Activated naive CD4-positive, alpha-beta T cell treated with anti-CD3 and anti-CD28 coated beads, Interleukin-2, amount 50 U/mL, for 72 hours (primary cell): ENCODE measurements at places on chromosomes 2 and 18. TPM values are rescaled to one million over a fixed set of nuclear protein-coding genes. Genes with fewer than 3 reads are reported as not detected.

C2orf80 gene
- not detected for total RNA-seq

RELCH gene
- 26.6 TPM for total RNA-seq

TET3 gene
- total RNA-seq: 15.9 TPM

SP140 gene
- total RNA-seq: 77.7 TPM
